Progenitor cell of endocrine pancreas (in vitro differentiated cells): ENCODE measurements at places on chromosomes 16 and 17. TPM values are rescaled to one million over a fixed set of nuclear protein-coding genes. Genes with fewer than 3 reads are reported as not detected.

DNA sequence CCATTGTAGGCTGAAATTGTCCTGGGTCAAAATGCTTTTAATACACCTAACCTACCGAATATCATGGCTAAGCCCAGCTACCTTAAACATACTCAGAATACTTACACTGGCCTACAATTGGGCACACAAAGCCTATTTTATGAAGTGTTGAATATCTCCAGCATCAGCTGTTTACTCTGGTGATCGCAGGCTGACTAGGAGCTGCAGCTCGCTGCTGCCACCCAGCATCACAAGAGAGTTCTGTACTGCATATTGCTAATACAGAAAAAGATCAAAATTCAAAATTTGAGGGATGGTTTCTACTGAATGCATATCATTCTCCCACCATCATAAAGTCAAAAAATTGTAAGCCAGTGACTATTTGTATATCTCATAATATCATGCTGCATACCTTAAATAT, 55.3 kb downstream of the ULK2 start:
- H3K4me3 ChIP-seq, result no peak overlapping the region
- no peak overlapping the region for H3K27ac ChIP-seq

Gene ORC6
- 41.7 and 42.2 TPM in 2 replicates for total RNA-seq

DNA sequence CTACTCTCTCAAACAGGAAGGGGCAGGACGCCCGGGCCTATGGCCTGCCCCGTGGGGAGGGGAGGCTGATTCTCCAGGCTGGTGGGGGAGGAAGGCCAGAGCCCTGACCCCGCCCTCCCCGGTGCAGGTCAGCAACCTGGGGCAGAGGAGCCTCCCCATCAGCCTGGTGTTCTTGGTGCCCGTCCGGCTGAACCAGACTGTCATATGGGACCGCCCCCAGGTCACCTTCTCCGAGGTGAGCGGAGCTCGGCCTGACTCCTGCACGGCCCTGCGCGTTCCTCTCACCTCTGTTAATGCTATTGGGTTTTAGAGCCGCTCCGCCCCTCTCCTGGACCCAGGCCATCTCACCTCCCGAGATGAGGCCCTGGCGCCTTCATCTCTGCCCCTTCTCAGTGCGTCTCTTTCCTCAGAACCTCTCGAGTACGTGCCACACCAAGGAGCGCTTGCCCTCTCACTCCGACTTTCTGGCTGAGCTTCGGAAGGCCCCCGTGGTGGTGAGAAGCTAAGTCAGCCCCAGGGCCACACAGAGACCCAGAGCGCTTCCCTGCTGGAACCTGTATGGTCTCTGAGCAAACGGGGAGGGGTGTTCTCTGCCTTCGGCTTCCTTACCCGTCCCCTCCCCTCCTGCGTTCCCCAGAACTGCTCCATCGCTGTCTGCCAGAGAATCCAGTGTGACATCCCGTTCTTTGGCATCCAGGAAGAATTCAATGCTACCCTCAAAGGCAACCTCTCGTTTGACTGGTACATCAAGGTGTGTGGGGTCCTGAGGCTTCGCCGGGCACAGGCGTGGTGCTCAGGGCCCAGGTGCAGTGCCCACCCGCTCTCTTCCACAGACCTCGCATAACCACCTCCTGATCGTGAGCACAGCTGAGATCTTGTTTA, 25.1 kb upstream of the ITGAX start:
- H3K27ac ChIP-seq, result no peak overlapping the region
- no peaks in the 10 kb centered on the region for H3K36me3 ChIP-seq
- peaks cover 61% of the 10 kb centered on the region for H3K27me3 ChIP-seq
- peaks cover 1% of the 10 kb centered on the region for H3K4me1 ChIP-seq
- no peak for DNase-seq
- no peak overlapping the region for H3K4me3 ChIP-seq

DNA sequence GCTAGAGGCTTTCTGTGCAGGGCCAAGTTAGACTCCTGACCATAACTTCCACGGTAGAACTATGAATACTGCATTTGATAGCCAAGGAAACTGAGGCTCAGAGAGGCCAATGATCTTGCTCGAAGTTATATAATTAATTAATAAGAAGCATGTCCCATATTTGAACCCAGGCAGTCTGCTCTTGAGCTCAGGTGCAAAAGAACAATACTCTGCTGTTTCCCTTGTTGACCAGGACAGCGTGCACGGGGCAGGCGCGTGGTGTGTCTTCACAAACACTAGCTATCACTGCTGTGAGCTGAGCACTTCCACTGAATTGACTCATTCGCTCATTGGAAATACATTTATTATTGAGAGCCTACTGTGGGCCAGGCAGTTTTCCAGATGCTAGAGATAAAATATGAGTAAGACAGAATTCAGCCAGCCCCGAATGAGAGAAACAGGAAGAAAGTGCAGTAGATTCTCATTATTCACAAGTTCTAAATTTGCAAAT, 1.6 kb downstream of the CHD9 start:
- H3K27ac ChIP-seq, result no peak overlapping the region
- no peak overlapping the region for H3K4me3 ChIP-seq
- no peaks in the 10 kb centered on the region for H3K36me3 ChIP-seq
- DNase-seq, result no peak
- H3K4me1 ChIP-seq, result peaks cover 8% of the 10 kb centered on the region

Gene LCMT1
- total RNA-seq, result 71.8 and 74.7 TPM in 2 replicates

DNA sequence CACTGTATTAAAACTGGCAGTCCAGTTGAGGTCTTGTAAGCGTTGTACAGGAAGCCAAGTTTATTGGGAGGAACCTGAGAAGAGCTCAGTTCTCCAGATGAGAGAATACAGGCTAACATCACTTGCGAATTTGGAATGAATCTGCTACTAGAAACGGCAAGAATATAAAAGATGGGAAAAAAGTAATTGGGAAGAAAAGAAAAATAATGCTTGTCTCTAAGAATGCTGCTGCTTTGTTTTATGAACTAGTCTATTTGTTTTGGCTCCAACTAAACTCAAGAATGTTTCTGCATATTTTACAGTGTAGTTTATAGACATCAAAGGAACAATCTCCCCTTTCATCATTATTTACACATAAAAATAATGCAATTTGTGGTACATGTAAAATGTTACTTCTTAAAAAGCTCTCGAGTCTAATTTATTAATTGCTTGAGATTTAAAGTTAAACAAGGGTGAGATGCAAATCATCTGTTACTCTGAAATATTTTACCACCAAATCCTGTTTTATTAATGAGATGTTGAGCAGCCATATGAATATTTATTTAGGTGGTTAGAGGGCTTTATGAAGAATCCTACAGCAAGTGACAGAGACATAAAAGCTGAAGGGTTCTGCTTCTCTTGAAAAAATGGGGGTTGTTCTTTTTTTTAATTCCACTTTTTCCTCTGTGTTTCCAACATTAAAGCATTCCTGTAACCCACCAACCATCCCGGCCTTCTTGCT, 162.1 kb upstream of the AXIN2 start:
- H3K36me3 ChIP-seq, result no peaks in the 10 kb centered on the region
- no peaks in the 10 kb centered on the region for H3K27me3 ChIP-seq
- no peak overlapping the region for H3K27ac ChIP-seq
- H3K4me3 ChIP-seq, result no peak overlapping the region
- H3K4me1 ChIP-seq, result peaks cover 6% of the 10 kb centered on the region
